CD4-positive, alpha-beta T cell treated with Interleukin-17A for 1 hour (primary cell): ENCODE measurements at places on chromosomes 16 and 17.

DNA sequence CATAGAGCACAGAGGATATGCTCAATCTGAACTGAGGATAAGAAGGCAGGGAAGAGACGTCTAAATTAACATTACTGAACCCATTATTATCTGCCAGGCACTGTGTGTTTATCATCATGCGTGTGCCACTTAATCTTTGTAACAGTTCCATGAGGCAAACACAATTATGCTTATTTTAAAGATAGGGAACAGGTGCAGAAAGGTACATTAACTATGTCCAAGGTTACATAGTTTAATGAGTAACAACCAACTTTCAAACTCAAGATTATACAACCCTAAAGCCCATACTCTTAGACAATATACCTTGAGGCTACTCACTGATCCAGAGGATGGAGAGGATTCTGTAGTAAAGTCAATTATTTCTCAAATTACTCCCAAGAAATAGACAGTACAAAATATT, 43.2 kb downstream of the STH start:
- no peak for DNase-seq

DNA sequence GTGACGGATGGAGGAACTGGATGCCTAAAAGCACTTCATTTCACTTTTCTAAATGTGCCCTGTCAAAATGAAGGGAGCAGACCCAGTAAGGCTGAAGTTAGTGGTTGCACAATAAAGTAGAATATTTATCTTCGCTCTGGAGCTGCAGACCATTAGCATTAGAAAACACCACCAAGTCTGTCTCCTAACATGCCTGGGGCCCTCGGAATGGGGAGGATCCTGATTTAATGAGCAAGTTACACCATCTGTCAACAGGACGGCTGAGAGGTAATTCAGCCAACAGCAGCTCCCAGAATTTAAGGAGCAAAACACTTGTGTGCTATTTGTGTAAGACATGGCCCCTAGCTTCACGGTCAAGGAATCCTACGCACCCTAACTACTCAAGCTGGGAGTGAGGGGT, 22.3 kb downstream of the CA10 start:
- DNase-seq = no peak

DNA sequence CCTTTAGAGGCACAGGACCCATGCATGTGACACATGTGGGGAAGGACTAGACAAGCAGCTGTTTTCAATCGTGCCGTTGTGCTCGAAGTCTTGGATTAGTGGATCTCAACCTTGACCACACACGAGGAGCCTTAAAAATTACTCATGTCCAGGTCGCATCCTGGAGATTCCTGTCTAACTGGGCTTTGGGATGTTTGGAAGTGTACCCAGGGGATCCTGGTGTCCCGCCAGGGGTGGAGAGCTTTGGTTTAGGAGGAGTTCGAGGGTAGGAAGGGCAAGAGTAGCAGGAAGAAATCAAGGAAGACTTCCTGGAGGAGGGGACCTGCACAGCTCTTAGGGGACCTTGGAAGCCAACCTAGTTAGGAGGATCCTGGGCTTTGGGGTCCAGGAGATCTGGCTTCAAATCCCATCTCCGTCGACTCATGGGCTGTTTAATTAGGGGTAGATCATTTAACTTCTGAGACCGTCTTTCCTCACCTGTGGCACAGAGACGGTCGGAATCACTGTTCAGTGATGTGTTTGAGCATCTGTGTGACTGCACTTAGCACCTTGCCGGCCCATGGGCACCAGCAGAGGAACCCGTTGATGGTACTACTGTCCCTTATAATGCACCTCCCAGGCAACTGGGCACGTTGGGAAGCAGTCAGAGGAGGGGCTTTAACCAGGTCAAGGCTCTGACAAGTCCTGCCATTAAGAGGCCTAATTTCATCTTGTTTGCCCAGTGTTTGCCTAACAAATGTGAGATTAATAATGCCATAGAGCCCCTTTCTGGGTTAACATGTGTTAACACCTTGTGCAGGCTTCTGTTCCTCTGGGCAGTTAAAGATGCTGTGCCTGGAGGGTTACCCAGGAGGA, 102.0 kb upstream of the PLCG2 start:
- no peak for DNase-seq

GRCh38 chr17:1561420-1562175, 994 bp downstream of the PITPNA start:
- peak; percentile 42 for DNase-seq

DNA sequence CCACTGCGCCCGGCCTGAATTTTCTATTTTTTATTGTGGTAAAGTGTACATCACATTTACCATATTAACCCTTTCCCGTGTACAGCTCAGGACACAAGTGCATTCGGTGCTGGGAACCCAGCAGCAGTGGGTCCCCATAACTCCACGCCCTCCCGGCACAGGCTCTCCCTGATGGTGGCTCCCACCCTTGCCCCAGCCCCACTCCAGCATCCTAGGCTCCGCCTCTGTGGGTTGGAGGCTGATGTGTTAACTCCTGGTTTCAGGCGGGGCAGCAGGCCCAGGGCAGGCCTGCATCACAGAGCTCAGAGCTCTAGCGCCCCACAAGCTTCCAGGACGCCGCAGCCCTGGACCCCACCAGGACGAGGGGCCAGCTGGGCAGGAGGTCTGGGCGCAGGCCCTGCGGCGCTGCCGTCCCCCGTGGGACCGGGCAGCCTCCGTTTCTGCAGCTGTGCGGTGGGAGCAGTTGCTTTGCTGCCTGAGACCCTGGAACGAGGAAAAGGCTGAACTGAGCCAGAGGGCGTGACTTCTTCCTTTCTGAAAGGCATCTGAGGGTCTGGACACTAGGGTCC, 19.6 kb downstream of the ZFPM1 start:
- DNase-seq = no peak

DNA sequence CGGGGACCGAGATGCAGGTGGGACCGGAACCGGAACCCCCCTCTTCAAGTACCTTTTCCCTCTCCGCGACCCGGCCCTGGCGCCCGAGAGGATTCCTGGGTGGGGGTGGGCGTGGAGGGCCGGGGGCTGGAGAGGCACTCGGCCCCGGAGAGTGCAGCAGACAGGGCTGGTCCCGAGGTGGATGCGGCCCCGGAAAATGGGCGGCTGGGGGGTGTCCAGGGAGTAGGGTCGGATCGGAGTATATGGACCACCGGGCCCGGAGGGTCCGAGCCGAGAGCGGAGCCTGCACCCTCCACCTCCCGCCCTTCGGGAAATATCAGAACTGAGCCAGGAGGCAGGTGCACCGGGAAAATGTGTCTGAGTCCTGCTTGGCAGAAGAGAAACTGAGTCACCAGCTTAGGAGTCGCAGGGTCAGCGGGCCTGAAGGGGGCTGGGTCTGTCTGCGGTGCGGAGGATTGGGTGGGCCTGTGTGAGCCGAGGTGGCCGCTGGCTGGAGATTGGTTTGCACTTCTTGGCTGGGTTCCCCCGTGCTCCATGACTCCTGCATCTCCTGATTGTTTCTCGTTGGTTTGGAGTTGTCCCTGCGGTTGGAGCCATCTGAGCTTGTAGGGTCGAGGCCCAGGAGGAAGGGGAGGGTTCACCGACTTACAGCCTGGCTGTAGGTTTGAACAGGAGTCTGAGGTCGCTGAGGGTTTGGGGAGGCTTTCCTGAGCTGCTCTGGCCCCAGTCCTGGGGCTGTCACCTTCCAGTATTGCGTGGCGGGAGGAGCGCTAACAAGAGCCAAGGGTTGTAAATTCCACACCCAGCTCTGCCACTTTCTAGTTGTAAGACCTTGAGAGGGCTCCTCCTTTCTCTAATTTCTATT, 518 bp downstream of the SH2B1 start:
- DNase-seq = peak; percentile 31

GRCh38 chr16:15494236-15494635, 59.8 kb downstream of the BMERB1 start:
- DNase-seq = no peak

DNA sequence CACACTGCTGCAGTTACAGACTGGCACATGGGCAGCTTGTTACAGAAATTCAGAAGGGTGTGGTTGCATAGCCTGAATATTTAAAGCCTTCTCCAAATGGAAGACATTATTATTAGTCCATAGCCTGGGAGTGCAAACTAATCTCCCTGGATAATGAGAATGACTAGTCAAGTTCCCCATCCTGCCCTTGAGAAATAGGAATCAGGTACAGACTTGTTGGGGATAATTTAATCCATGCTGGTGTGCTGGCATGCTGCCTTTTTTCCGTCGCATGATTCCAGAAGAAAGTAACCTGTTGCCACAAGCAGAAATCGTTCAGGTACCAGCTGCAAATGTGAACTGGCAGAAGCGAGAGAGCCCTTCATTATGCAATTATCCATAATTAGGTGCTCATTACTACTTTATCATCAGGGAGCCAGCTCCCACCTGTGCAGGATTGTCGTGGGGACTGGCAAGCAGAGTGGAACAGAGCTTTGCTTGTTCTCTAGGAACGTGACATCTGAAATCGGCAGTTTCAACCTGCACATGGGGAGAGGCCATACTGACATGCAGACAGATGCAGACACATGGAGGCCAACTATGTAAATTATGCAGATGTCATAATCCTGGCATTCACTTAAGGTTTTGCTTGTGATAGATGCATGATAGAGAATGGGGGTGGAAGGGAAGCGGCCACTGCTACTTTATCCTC, 419.4 kb downstream of the PMP22 start:
- DNase-seq = no peak

GRCh38 chr16:79437764-79438751, 162.5 kb downstream of the MAF start:
- no peak for DNase-seq

DNA sequence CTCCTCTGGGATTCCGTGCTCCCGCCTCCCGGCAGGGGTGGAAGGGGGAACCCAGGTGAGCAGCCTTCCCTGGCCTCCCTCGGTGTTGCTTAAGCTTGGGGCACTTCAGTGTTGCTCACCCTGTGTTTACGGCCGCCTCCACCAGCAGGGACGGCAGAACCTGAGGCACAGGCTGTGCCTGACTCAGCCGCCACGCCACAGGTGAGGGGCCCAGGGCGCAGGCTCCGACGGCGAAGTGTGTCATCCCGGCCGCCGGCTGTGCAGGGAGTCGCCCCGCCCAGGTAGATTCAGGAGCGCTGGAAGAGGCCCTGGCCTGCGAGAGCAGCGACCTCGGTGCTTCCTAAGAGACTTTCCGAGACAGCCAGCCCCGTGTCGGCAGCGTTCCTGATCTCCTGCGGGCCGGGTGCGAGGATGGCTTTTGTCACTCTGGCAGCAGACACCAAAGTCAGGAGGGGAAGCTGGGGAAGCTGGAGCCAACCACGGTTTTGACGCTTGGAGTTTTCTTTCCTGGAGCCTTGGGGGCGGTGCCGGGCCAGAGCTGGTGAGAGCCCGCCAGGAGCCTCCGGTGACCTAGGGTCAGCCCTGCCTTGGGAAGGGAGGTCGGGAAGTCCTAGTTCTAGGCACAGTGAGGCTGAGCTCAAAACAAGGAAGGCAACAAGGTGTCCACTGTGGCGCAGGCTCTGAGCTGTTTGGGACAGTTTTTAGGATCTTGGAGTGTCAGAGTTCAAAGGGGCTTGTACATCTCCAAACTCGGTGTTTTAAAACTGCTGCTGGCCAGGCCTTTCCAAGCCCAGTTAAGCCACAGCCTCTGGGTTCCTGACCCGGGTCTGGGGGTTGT, 2.1 kb downstream of the GSE1 start:
- DNase-seq = peak; percentile 31

DNA sequence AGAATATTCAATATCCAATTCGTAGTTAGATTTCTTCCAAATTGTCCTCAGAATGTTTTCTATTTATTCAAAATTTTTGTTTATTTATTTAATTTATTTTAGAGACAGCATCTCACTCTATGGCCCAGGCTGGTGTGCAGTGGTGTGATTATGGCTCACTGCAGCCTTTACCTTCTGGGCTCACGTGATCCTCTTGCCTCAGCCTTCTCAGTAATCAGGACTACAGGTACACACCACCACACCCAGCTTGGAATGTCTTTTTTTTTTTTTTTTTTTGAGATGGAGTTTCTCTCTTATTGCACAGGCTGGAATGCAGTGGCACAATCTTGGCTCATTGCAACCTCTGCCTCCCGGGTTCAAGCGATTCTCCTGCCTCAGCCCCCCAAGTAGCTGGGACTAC, 3.5 kb upstream of the DRG2 start:
- no peak for DNase-seq

DNA sequence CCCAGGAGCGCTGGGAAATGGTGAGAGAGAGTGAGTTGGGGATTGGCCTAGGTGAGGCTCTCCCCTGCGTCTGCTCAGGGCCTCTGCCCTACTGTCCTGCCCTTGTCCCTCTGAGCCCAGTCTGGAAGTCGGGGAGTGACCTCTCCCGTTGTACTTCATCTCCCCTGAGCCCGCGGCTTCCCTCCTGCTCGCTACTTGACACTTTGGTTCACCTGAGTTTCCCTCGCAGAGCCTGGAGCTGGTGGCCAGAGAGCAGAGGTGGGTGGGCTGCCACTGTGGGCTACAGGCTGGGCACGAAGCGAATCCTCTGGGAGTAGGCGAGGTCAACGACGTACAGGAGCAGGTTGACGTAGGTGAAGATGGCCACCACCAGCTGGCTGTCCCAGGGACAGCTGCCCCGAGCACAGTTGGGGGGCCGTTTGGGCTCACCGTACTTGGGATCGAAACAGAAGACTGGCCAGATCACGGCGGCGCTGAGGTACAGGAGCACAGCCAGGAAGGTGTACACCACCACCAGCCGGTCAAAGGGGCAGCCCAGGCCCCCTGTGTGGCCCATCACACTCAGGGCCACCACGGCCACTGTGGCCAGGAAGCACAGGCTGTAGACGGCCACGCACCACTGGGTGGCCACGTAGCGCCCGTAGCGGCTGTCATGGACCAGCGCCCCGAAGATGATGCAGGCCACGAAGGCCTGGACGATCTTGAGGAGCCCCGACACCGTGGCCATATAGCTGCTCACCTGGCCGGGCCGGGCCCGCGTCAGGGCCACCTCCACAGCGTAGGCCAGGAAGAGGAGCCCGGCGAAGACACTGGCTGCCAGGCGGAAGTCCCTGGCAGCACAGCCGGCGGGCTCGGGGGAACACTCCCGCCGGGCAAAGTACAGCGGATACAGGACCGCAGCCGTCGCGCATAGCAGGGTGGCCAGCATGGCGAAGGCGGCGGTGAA, 3.7 kb upstream of the PYCR1 start:
- DNase-seq = no peak

DNA sequence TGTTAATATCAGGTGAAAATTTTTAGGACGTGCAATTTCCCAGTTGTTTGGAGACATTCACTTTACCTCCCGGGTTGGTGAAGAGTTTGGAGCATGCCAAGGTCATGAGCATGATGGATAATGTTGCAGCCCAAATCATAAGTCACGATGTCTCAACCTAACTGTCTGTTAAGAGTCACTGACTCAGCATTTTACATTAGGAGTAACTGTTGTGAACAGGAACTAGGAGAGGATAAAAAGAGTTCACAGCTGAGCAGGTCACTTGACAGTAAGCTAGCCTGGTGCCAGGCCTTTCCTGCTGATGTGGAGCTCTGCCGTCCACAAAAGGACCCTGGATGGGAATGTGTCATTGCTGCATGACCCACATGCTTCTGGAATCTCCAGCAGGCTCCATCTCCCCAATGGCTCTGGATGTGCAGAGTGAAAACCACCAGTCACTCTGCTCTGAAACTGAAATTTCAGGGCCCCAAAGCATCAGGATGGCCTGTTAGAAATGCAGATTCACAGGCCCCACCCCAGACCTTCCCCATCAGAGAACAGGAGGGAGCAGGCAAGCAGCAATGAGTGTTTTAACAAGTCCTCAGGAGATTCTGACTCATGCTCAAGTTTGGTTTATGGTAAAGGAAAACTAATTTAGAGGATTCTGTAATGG, 371.6 kb upstream of the MAF start:
- no peak for DNase-seq

- no peak for DNase-seq
Measured at GRCh38 chr16:77869997-77870813, 81.8 kb downstream of the VAT1L start.

- DNase-seq = peak; percentile 8
Measured at GRCh38 chr17:36004594-36005108, 3.3 kb upstream of the CCL15 start.

GRCh38 chr16:81528256-81528655, 83.6 kb downstream of the CMIP start:
- no peak for DNase-seq

- no peak for DNase-seq
Measured at GRCh38 chr16:1335211-1335971, 1.9 kb downstream of the BAIAP3 start.
